ENCODE measurements at places on chromosomes 3 and 15.
A peak's percentile ranks its signal among the peaks of the same experiment; 100 is the strongest.

- no peak for DNase-seq
Observed at GRCh38 chr3:56800130-56800831, 1.5 kb downstream of the ARHGEF3 start.

DNA sequence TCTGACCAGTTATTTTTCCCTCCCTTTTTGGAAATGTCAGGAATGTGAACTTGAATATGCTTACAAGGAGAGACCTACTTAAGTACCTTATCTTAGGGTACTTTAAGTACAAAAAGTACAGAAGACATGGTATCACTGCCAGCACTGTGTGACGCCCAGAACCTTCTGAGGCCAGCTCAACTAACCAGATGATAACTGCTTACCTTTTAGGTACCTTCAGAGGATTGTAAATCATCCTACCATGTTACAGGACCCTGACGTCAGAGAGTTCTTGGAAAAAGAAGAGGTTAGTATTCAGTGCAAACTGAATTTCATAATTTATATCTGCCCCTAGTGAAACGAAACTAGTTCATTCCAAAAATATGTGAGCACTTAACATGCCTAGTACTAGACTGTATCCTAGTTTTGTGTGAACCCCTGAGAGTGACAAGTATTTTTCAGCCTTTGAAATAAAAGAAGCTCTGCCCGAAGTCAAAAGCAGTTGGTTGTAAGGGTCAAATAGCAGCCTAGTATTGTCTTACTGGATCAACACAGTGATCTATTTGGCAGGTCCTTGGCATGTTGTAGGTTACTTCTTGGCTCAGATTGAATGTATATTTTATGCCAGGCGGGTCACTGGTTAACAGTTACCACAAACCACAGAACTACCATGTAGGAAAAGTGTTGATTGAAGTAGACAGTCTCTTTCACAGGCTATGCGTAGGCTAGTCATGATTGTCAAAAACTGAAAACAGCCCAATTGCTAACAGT is 23.8 kb upstream of the SNX22 start:
- DNase-seq: no peak

- no peak for DNase-seq
Observed at GRCh38 chr3:110749006-110749405, 322.6 kb upstream of the NECTIN3 start.

DNA sequence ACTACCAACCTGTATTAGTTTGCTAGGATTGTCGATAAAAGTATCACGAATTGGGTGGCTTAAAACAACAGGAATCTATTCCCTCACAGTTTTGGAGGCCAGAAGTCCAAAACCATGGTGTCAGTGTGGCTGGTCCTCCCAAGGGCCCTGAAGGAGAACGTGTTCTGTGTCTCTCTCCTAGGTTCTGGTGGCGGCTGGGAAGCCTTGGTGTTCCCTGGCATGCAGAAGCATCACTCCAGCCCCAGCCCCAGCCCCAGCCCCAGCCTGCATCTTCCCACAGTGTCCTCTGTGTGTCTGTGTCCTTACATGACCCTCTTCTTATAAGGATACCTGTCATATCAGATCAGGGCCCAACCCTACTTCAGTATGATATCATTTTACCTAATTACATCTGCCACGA is 272.5 kb upstream of the LYSMD4 start:
- DNase-seq: no peak

DNA sequence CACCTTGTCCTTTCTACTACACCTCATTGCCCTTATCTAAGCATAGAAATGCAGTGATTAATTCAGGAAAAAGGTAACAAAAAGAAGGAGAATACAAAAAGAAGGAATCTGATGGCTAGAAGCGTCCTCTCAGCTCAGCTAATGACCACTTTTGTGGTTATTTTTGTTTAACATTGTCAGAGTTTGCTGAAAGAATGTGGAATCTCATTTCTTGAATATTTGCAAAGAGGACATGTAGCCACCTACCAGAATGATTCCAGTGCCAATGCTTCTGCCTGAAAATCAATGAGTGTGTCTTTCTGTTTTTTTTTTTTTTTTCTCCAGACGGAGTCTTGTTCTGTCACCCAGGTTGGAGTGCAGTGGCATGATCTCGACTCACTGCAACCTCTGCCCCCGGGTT is 24.5 kb downstream of the NANOGP8 start:
- DNase-seq: no peak

DNA sequence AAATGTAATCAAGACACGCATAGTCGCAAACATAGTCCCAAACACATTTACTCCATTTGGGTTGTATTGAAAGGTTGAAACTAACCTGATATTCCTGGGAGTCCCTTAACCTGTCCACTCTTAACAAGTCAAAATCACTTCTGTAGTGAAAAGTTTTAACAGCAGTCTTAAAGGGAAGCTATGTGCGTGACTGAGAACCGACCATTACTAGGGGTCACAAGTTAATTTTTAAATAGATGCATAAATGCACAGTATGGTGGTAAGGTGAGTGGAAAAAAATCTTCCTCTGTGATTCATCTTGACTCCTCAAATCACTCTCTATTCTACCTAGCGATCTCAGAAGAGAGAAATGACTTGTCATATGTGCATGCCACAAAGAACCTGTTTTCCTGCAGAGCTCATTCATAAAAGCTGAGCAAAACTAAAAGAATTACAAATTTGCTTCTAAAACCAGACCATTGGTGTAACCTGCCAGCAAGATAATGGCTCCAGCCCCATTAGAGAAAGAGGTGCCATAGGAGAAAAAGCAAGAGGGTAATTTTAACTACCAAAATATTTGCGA is 4.8 kb downstream of the GPR15 start:
- DNase-seq: no peak

- DNase-seq: no peak
Observed at GRCh38 chr3:175088766-175089380, 229.7 kb downstream of the NAALADL2 start.

DNA sequence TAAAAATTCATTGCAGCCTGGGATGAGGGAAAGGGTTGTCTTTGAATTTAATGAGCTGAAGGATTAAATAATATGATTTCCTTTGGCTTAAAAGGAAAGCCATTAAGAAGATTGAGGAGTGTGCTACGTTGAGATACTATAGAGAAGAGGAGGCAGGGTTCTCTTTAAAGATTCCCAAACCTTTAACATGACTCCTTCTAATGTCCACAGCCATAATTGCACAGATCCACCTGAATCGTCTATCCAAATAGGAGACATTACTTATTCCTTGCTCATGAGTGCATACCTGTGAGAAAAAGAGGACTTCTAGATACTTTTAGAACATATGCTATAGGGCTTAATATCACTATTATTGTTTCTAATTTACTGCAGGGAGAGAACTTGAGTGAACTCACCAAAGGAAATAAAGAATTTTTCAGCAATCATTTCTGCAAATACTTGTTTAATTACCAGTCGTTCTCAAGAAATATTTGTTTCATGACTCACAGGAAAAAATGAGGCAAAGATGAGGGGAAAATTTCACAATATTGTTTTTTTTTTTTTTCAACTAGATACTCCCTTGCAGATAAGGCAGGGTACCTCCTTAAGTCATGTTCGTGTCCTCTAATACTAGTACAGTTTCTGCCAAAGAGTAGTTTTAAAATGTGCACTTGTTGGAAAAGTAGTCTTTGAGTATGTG is 8.9 kb upstream of the SUCNR1 start:
- no peak for DNase-seq

- DNase-seq: no peak
Observed at GRCh38 chr15:92809880-92810361, 90.2 kb upstream of the CHD2 start.

- no peak for DNase-seq
Observed at GRCh38 chr15:65525622-65526021, 4.6 kb upstream of the HACD3 start.

DNA sequence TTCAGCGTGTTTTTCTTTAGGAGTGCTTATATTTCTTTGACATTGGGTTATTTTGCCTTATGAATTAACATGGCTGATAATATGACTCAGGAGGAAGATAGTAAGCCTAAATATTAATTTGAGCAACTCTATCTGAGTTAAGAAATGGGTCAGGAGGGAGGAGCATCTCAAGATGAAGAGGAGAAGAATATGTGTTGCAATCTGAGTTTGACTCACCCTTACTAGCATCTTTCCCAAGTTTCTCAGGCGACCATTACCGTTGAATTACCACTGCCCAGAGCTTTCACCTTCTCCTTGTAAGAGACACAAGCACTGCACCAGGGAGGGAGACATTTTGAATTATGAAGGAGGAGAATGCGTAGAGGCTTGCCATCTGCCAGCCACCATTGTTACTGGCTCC is 138.3 kb upstream of the MYRIP start:
- no peak for DNase-seq

DNA sequence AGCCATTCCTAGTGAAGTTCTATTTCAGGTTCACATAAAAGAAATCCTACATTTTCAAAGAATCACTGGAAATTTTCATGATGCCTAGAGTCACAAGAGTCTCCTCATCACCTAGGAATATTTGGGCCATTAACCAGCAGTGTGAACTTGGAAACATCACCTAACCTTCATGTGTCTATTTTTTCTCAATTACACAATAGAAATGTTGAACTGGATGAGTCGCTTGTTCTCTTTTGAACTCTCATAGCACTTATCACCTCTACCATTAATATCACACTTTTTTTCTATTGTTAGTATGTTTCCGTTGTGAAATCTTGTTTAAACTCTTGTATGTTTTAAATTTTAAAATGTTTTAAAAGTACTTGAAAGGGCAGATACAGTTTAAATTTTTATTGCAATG is 371.3 kb downstream of the CADM2 start:
- DNase-seq: no peak

DNA sequence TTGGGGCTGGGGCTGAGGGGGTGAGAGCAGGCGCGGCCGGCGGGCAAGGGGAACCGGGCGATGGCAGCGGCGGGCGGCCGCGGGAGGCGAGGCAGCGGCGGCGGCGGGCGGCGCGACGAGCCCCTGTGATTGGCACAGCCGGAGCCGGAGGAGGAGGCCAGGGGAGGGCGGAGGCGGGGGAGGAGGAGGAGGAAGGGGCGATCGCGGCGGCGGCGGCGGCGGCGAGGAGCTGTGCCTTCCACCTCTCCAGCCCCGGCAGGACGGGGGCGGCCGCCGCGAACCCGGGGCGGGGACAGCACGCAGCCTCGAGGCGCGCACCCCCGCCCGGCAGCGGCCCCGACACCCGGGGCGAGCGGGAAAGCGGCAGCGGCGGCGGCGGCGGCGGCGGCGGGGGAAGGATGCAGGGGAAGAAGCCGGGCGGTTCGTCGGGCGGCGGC is at the start of gene SLCO3A1:
Gene SLCO3A1, plus strand, starts transcription at position 198 of the 437 bp plus-strand sequence.
- DNase-seq: peak; percentile 24

- no peak for DNase-seq
Observed at GRCh38 chr3:152695840-152696239, 139.1 kb upstream of the P2RY1 start.

- DNase-seq: no peak
Observed at GRCh38 chr3:169295912-169296570, 367.5 kb downstream of the MECOM start.

- DNase-seq: no peak
Observed at GRCh38 chr3:112646623-112647022, 5.7 kb upstream of the CCDC80 start.

- no peak for DNase-seq
Observed at GRCh38 chr15:76380249-76380648, 43.7 kb downstream of the ISL2 start.

GRCh38 chr3:13074006-13074375 is 762 bp upstream of the IQSEC1 start:
- no peak for DNase-seq

- no peak for DNase-seq
Observed at GRCh38 chr3:29639578-29640290, 358.9 kb downstream of the RBMS3 start.

GRCh38 chr15:98903377-98904018 is 104.1 kb downstream of the PGPEP1L start:
- DNase-seq: no peak

GRCh38 chr3:184737063-184737462 is 25.2 kb upstream of the MAGEF1 start:
- DNase-seq: no peak

GRCh38 chr3:157488144-157488543 is 15.1 kb downstream of the VEPH1 start:
- DNase-seq: no peak
